ENCODE measurements at places on chromosomes 13 and 19. TPM values are rescaled to one million over a fixed set of nuclear protein-coding genes. Genes with fewer than 3 reads are reported as not detected.

DNA sequence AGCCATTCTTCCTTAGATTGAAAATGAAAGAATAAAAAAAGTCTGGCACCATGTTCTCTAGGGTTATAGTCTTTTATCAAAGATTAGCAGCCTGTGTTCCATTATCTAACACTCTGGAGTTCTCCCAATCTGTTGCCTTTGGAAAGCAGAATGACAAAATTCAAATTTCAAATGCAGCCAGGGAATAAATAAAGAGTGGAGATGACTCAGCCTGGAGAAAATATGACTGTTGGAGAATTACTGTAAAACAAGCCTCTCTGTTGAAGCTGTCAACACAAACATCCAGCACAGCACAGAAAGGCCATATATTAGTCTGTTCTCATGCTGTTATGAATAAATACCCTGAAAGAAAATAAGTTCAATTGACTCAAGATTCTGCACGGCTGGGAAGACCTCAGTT, 650.5 kb upstream of the SLC10A2 start:
- DNase-seq, result no peak

DNA sequence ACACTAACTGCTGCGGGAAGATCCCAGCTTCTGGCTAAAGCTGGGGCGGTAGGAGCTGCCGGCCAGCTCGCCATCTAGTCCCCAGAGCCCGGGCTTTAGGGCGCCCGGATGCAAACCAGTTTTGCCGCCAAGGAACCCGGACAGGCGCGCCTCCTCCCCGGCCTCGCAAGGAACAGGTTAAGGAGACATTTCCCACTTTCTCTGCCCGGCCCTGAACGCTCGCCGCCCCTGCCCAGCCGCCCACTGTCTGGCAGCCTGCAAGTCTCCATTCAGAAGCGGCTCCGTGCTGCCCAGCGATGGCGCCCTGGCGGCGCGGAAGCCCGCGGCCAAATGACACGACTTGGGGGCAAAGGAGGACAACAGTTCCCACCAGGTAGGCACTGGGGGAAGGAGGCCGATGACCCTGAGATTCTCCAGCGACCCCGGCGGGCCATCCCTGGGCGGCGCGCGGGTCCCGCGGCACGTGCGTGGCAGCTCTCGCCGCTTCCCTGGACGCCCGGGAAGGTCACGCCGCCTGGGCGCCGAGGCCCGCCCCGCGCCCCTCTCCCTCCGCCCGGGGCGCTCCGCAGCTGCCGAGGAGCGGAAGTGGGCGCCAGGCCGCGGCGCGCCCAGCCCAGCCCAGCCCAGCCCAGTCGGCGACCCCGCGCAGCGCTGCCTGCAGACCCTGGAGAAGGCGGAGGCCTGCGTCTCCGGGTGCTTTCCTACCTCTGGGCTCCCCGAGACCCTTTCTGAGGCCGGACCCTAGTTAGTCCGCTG, 42.2 kb upstream of the HNRNPA1L2 start:
- peak; percentile 64 for DNase-seq

- DNase-seq, result no peak
Observed at GRCh38 chr13:39879286-39880035, 224.0 kb downstream of the COG6 start.

GRCh38 chr19:888581-889385, 4.2 kb downstream of the MED16 start:
- no peak for DNase-seq

LHB gene
- not detected for polyA plus RNA-seq

NRTN gene
- 5.8 TPM for polyA plus RNA-seq
